ENCODE measurements at places on chromosomes 2 and 18.

- no peak for DNase-seq
Observed at GRCh38 chr2:166518634-166519390, 24.8 kb upstream of the SCN7A start.

DNA sequence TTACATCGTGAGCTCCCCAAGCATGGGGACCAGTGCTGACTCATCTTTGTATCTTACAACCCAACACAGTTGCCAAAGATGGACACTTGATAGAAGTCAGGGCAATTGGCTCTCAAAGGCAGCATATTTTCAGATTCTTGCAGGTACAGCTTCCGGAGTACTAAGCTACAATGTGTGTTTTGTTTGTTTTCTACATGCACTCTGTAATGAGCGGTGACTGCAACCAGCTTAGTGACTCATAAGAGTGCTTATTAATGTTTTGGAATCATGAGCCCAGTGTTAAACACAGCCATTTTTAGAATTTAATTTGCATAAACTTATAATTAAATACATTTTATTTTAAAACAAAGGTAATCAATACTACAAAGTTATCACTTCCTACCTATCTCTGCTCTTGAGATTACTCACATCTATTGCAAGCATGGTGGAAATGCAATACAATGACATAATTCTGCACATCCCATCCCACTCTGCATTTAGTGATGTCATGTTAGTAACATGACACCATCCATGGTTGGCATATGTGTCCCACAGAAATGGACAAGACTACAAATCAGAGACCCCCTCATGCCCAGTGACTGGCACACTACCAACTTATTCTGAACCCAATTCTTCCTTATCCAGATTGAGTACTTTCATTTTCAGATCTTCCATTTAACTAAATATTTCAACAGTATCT is 399.8 kb upstream of the ST6GAL2 start:
- DNase-seq, result no peak

GRCh38 chr2:219634171-219634940 is 6.9 kb downstream of the SLC4A3 start:
- DNase-seq, result no peak

- no peak for DNase-seq
Observed at GRCh38 chr2:15772086-15772595, 168.2 kb upstream of the MYCN start.

DNA sequence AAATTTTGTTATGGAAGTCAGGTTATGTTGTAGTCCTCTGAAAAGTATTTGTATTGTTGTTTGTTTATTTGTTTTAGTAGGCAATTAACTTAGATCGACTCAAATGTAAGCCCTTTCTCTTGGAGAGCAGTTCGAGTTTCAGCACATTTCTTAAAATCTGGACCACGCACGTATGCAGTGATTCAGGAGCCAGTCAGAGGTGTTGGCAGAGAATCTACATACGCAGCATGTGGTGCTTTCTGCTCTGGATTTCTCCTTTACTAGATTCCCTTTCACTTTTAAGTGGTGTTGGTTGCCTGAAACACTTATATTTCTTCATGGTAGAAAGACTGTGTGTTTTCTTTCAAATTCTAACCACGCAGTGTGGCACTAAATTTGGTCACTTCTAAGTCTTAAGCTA is 773.9 kb upstream of the LRATD1 start:
- no peak for DNase-seq

DNA sequence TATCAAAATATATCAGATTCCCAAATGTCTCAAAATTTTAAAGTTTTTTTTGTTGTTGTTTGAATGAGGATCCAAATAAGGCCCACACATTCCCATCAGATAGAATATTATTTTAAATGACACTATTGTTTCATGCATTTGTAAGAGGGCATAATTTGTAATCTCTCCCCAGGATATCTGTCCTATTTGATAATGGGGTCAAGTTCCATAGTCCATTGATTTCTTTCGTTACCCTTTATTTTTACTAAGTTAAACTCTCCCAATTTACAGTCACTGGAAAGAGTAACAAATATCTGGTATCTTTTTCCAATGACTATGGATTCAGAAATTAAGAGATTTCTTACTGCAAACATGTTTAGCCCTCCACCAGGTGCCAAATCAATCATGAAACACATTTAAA is 32.4 kb downstream of the INO80C start:
- no peak for DNase-seq

All from stimulated activated CD8-positive, alpha-beta memory T cell treated with anti-CD3 and anti-CD28 coated beads, Interleukin-15, amount 100 ng/mL, for 4 hours (primary cell).